ENCODE measurements at places on chromosomes 7 and 10.

GRCh38 chr10:13505052-13505680, 23.6 kb downstream of the BEND7 start:
- DNase-seq, result no peak

DNA sequence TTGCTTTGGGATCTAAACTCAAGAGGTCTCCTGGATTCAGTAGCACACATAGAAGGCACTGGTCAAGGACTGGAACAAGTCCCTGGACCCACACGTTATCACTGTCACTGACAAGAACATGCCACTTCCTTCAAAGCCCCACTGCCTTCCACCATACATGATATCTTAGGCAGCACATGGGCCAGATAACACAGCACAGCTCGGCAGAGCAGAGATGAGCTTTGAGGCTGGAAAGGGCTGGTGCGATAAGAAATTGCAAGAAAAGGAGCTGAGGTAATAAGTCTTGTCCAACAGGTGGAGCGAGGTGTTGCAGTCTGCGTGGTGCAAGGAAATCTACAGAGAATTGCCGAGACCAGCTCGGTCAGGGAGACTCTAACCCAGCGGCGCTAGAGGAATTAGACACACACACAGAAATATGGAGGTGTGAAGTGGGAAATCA, 139.8 kb upstream of the CDK13 start:
- DNase-seq, result no peak

- DNase-seq, result peak; percentile 21
Observed at GRCh38 chr10:18140149-18140956, at the start of gene CACNB2. Gene CACNB2, plus strand, starts transcription at chr10:18140424.

DNA sequence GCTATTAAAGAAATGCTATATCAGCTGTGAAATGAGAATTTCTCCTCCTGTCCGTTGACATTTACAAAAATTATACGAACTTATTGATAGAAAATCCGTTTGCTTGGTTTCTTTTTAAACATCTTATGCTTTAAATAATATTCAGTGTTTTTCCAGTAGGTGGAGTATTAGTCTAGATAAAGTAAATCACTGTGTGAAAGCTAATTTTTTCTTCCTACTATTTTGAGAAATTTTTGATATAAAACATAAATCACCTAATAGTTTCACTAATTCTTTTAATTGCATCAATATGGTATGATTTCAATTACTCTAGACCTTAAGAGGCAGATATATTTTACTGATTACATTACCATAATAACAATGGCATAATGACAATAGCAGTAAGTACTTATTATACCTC, 335.2 kb upstream of the C7orf33 start:
- no peak for DNase-seq

DNA sequence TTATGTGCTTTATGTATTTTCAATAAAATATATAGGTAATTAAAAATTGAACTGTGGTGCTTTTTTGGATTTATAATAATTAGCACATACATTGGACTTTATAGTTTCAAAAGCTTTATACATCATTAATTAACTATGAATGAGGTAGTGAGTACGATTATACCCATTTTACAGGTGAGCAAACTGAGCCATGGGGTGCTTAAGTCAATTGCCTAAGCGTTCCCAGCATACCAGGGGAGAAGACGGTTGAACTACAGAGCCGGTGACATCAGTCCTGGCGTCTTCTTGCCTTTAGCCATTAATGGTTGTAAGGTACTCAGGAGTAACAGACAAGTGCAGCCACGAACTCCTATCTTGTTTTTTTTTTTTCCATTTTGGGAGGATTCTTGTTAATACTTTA, 172.8 kb downstream of the GATA3 start:
- no peak for DNase-seq

GRCh38 chr7:116150588-116150987, 59.8 kb upstream of the TES start:
- peak; percentile 17 for DNase-seq

- no peak for DNase-seq
Observed at GRCh38 chr10:85851325-85851724, 515.3 kb downstream of the GRID1 start.

DNA sequence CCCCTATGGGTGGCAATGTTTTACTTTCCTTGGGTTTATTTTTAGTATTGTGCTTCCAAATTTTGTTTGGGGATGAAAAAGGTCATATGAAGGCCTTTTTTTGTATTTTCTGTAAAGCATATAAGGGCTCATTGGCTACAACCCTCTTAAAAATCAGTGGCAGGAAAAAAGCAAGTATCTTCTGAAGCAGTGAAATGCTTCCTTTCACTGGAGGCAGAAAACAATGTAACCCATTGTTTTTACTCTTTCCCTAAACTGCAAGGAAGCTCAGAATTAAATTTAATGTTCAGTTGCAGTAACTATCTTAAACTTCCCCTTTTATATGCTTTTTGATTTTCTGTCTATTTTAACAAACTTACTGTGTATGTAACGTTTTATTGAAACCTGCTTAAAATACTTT, 148.7 kb upstream of the LYZL1 start:
- DNase-seq, result no peak

- no peak for DNase-seq
Observed at GRCh38 chr7:111756687-111757178, 194.4 kb upstream of the IMMP2L start.

GRCh38 chr10:76287856-76288255, 856.4 kb downstream of the LRMDA start:
- no peak for DNase-seq

DNA sequence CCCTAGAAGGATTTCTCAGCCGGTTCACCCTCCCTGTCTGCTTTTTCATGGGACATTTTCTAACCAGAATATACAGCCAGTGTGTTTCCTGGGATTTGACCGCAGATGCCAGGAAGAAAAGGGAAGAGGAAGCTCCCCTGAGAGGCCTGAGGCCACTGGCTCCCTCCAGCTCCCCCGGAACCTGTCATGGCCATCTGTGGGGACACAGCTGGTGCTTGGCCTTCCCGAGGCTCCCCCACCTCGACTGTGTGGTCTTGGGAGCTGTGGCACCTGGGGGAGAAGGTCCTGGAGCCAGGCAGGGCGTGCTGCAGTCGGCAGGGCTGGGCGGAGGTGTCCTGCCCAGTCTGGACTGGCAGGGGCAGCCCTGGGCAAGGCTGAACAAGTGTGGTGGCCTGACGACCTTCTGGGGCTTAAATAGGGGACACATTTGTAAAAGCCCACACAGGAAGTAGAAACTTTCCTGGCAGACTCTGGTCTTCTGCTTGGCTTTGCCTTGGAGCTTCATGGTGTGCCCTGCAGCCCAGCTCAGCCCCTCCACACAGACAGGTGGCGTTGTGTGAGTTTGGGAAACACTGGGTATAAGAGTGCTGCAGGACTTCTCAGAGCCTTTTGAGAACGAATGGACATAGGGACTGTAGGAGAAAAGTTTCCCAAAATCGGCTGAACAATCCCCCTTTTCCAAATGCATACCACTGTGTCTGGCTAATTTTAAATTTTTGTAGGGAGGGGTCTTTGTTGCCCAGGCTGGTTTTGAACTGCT, 6.8 kb downstream of the BRI3 start:
- DNase-seq, result no peak

- no peak for DNase-seq
Observed at GRCh38 chr10:106405141-106405540, 759.4 kb downstream of the SORCS1 start.

GRCh38 chr7:31858055-31858454, 171.0 kb downstream of the PPP1R17 start:
- DNase-seq, result no peak
